Activated naive CD8-positive, alpha-beta T cell treated with anti-CD3 and anti-CD28 coated beads, Interleukin-2, amount 50 U/mL, for 16 hours (primary cell): ENCODE measurements at places on chromosomes 7 and 10.

GRCh38 chr10:35884657-35885071, 242.6 kb upstream of the FZD8 start:
- DNase-seq, result no peak

DNA sequence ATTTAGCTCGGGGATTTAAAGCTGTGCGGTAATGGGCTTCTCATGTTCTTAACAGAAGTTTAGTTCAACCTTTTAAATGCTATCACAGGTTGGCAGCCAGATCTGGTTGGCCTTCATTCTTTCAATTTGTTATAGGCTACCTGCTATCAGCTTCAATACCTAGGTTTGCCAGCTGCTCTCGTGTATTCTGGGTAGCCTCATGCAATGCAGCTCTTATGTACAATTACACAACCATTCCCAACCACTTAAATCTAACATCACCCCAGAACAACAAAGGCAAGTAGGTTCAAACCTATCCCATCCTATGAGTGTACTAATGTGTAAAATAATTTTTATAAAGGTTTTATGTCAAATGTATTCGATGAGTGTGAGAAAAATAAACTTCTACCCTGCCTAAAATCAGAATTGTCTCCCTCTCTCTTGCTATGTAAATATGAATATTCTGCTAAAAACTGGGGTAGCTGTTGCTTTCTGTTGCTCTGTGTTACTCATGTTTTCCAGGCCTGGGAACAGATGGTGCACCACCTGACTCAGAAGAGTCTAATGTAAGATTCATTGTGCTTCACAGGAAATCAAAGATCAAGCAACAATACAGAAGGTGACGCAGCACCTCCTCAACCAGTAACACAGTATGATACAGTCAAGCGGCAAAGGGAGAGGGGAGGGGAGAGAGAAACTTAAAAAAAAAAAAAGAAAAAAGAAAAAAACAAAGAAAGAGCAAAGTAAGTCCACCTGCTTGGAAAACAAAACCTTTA, 188.6 kb downstream of the ETV1 start:
- no peak for DNase-seq

DNA sequence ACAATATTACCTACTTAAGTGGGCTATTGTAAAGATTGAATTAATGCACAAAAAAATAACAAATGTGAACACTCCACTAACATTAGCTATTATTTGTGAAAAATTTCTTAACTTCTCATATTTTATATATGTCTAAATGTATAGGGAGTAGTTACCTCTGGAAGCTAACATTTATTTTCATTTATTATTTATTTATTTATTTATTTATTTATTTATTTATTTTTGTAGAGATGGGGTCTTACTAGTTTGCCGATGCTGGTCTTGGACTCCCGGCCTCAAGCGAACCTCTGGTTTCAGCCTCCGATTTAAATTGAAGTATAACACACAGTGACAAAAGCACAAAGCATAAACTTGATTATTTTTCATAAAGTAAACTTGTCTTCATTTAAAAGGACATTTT, 5.1 kb upstream of the SPOCK2 start:
- DNase-seq, result no peak

DNA sequence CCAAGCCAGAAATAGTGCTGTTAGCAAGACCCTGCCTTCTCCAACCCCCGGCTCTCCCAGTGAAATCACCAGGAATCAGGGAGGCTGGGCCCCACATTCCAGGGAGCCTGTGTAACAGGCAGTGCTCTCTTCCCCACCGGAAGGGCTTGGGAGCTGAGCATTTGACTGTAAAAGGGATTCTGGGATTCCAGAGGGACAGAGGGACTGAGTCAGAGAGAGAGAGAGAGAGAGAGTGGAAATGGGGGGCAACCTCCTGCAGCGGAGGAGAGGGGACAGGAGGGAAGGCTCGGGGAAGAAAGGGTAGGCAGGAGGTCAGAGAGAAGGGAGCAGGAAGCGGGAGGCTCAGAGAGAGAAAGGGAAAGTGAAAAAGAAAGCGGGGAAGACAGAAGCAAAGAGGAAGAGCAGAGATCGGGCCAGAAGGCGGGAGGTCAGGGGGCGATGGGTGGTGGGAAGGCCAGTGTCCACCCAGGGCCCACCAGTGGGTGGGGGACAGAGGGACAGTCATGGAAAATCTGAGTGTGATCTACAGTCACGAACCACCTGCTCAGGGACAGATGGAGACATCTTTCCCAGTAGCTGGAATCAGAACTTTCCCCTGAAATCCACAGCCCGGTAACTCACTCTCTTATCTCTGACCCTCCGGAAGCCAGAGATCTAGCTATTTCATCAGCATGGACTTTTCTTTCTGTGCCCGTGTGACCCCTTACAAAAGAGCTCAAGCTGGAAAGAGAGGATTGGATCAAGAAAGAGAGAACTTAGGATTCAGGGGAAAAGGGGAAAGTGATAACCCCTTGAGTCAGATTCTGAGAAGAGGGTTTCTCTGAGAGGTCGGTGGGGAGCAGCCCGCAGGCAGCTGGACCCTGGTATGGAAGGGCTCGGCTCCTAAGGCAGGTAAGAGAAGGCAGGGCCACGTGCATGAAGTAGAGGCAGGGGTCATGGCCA, 4.6 kb upstream of the SERPINE1 start:
- DNase-seq, result no peak

DNA sequence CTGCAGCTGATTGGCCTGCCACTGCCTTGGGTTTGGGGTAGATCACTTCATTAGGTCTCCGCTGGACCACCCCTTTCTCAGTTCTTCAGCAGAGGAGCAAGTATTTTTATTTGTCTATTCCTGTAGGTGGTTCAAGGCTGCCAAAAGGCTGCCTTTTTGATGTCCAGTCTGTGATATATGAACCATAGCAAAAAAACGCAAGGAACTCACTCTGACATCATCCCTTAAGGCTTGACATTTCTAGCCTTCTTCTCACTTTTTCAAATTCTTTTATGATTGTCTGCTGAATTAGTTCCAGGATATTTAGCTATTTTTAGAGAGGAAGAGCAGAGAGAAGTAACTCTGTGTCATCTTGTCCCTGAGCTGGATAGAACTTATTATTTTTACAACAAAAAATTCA, 269.2 kb downstream of the BAMBI start:
- no peak for DNase-seq

- DNase-seq, result no peak
These were observed 26.9 kb upstream of the OR9A4 start for GRCh38 chr7:141889321-141889720.

DNA sequence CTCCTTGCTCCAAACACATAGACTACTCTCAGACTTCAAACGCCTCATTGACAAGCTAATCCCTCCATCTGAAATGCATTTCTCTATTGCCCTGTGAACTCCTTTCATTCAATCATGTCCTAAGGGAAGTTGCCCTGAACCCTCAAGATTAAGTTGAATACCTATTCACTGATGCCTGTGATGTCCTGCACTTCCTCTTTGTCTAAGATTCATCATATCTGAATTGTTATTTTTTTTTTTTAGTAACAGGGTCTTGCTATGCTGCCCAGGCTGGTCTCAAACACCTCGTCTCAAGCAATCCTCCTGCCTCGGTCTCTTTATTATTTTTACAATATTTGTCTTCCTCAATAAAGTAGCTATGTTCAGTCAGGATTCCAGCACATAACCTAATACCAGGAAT, 3.2 kb downstream of the PSMA2 start:
- DNase-seq, result no peak

DNA sequence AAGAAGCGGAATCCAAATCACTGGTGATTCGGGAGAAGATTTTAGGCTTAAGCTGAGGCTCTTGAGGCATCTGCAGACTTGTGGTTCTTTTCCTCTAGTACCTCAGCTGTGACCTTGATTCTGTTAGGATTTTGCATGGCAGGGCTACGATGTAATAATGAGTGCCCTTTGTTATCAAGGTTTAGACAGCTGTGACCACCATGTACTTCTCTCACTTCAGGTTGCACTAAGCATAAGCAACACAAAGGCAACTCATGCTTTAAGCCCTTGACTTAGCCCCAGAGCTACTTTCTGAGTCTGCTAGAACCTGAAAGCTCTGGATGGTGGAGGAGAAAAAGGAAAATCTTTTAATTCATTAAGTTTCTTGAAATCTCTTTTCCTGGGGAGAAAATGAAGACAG, 1052.3 kb upstream of the PHF14 start:
- DNase-seq, result no peak

GRCh38 chr7:134535272-134535918, 8.0 kb downstream of the AKR1B10 start:
- no peak for DNase-seq
